Immature natural killer cell (primary cell): ENCODE measurements at places on chromosomes 7 and 10.

DNA sequence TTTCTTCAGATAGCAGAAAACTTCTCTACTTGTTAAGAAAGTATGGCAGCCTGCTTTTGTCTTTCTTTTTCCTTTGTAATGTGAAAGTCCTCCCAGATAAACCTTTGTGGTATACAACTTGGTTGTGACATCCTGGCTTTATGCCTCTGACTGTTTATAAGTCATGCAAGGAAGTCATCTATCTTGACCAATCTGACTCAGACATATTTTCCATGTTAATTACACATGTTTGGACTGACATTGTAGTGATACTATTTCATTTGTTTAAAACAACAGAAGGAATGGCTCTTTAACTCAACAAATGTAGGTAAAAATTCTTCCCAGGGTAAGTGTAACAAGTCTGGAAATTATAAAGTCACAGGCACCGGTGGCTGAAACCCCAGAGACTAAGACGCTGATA, 341.6 kb upstream of the MEOX2 start:
- DNase-seq: no peak

DNA sequence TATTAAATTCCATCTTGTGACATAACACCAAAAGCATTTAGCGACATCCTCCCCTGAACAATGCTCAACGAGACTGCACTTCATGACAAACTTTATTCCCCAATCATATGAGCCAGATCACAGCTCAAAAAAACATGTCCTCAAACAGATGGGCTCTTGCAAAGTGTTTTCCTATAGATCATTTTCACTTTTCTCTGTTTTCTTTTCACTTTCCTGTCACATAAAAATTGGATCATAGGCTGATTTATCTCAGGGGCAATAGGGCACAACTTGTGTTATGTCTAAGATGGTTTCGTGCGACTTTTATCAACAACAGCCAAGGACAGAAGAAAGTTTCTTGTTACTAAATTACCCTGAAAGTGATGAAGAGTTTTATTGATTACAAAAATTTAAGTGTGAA, 206.1 kb downstream of the WDR11 start:
- no peak for DNase-seq

GRCh38 chr7:35647171-35647574, 47.8 kb downstream of the HERPUD2 start:
- DNase-seq: no peak

DNA sequence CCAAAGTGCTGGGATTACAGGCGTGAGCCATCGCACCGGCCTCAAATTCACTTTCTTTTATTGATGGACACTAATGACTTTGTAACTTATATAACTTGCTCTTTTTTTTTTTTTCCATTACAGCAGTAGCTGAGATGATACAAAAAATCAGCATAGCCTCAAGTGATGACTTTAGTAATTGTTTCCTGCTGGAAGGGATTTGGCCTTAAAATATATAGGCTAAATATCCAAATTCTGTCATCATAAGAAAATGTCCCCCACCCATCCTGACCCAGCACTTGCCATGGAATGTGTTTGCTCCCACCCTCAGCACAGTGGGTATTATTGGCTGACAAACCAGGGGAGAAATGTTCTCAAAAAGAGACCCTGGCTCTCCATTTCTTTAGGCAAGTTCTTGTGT, 1264.1 kb upstream of the AUTS2 start:
- no peak for DNase-seq

GRCh38 chr7:22859641-22860290, 37.1 kb upstream of the TOMM7 start:
- no peak for DNase-seq
